T-helper 2 cell (primary cell): ENCODE measurements at places on chromosomes 4 and X.

DNA sequence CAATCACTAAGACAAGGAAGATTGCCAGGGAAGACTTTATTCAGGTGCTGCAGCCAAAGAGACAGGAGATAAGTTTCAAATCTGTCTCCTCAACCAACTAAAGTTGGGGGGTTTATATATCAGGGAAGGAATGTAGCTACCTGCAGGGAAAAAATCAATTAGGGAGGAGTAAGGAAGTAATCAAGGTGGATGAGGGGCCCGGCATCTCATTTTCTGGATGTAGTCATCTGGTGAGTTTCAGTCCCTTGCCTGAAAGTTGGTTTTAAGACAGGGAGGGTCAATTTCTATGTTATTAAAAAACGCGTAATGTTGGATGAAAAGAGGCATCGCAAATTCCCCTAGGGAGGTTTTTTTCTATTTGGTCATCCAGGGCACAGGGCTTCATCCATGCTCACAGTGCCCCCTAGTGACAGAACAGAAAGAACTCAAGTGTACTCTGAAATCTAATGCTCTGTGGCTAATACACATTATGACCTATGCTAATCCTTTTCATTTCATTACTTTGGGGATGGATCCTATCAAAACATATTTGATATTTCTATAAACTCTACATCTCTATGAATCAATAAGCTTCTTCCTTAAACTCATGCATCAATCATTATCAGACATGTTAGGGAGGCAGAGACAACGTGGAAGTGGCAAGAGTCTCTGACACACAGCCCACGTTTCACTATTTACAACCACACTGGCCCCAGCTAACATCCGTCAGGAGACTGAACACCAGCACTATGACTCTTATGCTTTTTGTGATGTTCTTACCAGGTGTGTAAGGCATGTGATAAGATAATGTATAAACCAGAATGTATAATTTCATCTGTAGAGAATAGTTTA, 1577.0 kb upstream of the TENM3 start:
- peak; percentile 36 for DNase-seq

DNA sequence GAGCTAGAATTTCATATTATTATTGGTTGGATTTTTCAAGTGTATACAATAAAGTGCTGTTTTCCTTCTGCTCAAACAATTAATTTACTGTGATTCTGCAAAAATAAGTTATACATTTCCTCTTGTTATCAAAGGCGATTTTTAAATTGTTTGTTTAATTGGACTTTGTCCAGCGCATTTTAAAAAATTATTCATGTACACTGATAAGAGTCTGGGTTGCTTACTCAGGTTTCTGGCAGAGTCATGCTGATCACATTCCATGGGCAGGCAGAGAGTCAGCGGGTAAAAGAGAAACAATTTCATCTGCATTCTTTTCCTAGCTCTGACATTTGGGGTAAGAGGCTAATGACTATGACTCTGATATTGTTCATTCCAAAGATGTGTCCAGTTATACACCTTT, 8.9 kb downstream of the FAT4 start:
- DNase-seq, result no peak

DNA sequence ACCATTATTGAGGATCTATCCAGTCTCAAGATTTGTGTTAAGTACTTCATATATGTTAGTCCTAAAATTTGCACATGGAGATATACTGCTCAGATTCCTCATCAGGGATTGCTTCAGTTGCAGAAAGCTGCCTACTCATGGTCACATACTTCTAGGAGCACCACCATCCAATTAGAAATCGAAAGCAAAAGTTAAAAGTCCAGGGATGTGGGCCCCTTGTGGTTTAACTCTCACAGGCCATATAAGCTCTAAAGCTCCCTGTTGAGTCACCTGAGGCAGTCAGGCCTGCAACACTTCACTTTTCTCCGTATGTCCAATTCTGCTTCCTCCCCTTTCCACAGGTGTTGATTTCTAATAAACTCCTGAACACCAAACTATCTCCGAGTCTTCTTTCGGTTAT, 84.2 kb downstream of the CNOT6L start:
- DNase-seq, result no peak

DNA sequence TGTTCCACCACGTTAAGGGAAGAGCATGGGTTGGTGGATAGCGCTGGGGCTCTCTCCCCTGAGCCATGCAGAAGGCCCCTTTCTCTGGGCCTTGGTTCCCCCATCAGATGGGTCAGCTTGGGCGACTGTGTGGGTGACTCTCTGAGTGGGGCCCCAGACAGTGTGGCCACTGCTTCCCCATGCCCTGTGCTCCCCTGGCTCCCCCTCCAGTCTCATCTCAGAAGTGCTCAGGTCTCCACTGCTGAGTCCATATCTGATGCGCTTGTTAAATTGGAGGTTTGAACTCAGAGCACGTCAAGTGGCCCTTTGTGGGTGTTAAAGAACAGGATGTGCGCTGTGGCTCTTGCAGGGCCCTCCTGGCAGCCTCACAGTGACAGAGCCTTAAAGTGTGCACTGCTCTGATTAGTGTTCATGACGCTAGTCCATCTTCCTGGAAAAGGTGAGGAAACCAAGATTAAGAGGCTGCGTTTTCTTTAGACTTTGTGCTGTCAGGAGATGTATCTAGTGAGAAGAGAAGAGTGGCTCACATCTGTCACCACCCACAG, 59.8 kb downstream of the NELFA start:
- DNase-seq, result no peak

DNA sequence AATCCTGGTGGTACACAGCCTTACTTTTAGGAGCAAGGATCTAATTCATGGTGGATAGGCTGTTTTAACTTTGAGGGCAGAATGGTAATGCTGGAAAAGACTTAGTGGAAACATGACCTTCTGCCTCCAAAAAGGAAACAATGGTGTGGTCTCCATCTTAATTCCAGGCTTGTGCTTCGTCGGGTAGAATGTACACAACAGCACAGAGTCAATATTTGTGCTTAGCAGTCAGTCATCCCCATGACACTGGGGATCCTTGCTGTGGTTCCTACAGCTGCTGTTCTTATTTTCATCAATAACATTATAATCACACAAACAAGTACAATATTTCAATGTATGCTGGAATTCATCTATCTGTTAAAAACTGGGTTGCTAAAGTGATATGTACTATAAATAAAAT, 104.4 kb downstream of the HHIP start:
- no peak for DNase-seq

- DNase-seq, result peak; percentile 41
Measured at GRCh38 chr4:140243278-140243753, 89.3 kb upstream of the MAML3 start.

- no peak for DNase-seq
Measured at GRCh38 chr4:89142691-89143669, 31.6 kb downstream of the TIGD2 start.

GRCh38 chr4:3472411-3473141, 9.5 kb downstream of the DOK7 start:
- DNase-seq, result no peak

- DNase-seq, result no peak
Measured at GRCh38 chr4:170270628-170271027, 180.9 kb upstream of the AADAT start.

- DNase-seq, result no peak
Measured at GRCh38 chr4:1477045-1477840, 71.0 kb upstream of the NKX1-1 start.

GRCh38 chr4:33628296-33628695, 2616.0 kb downstream of the ARAP2 start:
- no peak for DNase-seq

DNA sequence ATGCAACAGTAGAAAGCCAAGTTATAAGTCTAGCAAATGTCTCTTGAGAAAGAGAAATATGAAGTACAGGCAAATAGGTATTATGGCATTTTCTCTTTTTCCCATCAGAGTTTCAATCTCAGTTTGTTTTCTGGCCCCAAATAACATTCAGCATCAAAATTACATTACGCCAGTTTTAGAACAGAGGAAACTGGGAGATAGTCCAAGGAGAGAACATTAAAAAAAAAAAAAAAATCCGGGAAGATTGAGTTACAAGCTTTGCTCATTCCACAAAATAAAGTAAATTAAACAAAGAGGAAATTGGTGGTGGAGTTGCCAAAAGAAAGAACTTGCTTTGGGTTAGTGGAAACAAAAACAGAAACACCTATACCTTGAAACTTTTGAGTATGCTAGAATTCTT, 50.4 kb upstream of the IL13RA2 start:
- no peak for DNase-seq

- DNase-seq, result no peak
Measured at GRCh38 chr4:37715889-37716402, 29.8 kb upstream of the RELL1 start.

GRCh38 chr4:87849612-87850011, 16.8 kb downstream of the MEPE start:
- no peak for DNase-seq

GRCh38 chr4:107719207-107719921, 670 bp downstream of the PAPSS1 start:
- DNase-seq, result no peak

GRCh38 chr4:53633608-53634007, 42.3 kb upstream of the LNX1 start:
- no peak for DNase-seq

GRCh38 chr4:186216465-186217024, 10.8 kb upstream of the KLKB1 start:
- no peak for DNase-seq

- no peak for DNase-seq
Measured at GRCh38 chr4:99878604-99879003, 15.6 kb downstream of the LAMTOR3 start.

GRCh38 chr4:155762334-155762733, 3.5 kb downstream of the GUCY1B1 start:
- DNase-seq, result no peak

DNA sequence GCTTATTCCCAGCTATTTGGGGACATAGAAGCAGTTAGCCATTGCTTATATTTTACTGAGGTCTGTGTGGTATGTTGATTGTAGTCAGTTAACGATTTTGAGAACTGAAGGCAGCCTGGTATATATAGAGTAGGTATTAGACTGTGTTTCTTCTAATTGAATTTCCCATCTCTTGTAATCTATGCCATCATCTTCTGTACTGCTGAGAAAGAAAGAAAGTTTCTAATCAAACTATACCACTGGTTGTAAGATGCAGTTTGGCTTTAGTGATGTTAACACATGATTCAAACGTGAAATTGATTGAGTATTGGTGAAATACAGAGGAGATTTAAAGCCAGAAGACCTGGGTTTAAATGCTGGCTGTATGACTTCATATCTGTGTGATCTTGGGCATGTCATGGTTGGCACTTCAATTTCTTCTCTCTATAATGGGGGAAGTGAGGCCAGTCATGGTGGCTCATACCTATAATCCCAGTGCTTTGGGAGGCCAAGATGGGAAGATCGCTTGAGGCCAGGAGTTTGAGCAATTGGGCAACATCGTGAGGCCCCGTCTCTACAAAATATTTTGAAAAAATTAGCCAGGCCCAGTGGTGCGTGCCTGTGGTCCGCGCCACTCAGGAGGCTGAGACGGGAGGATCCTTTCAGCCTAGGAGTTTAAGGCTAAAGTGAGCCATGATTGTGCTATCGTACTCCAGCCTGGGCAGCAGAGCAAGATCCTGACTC, 11.6 kb downstream of the HTT start:
- no peak for DNase-seq

DNA sequence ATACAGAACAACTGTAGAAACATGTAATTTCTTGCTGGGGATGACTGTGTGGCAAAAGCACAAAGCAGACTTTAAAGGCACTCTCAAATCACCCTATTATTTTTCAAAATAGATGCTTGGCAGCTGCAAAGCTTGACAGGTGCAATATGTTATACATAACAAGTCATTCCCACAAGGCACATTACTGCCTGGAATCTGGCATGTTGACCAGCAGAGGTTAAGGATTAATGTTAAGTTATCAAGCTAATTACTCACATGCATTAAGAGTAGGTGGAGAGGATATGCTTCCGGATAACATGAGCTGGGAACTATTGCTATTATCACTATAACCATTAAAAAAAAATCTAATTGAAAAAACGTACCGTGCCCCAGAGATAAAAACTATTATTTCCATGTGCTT, 17.8 kb downstream of the ANOS1 start:
- DNase-seq, result no peak

DNA sequence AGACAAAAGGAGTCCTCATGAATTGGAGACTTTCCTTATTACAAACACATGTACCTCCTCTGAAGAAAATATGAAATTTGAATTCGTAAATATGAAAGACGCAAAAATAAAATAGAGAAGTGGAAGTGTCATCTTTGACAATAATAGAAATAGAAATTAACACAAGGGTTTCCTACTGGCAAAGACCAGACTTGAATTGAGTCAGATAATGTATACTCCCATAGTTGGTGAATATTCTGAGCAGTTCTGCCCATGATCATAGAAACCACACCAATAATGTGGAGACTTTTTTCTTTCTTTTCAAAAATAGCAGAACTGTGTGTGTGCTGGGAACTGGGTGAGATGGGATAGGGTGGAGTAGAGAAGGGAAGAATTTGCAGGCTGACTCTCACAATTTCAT, 277.7 kb upstream of the TET2 start:
- DNase-seq, result no peak

- no peak for DNase-seq
Measured at GRCh38 chr4:6154875-6155274, 45.5 kb downstream of the JAKMIP1 start.

GRCh38 chr4:82951196-82951595, 50.7 kb downstream of the THAP9 start:
- DNase-seq, result no peak

DNA sequence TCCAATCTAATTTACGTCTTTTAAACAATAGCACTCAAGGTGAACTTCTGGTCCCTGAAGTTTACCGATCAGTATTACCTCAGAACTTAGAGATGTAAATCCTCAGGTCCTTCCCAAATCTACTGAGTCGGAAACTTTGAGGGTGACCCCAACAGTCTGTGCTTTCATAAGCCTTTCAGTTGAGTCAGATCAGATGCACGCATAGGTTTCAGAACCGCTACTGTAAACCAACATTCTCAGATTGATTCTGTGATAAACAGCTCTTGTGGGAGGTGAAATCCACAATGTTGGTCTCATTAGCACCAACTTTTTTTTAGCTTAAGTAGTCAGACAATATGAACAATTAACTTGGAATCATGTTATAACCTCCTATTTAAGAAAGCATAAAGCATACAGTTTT, 86.0 kb downstream of the WWC2 start:
- no peak for DNase-seq

- peak; percentile 41 for DNase-seq
Measured at GRCh38 chr4:153204728-153205648, 745 bp downstream of the TRIM2 start.

DNA sequence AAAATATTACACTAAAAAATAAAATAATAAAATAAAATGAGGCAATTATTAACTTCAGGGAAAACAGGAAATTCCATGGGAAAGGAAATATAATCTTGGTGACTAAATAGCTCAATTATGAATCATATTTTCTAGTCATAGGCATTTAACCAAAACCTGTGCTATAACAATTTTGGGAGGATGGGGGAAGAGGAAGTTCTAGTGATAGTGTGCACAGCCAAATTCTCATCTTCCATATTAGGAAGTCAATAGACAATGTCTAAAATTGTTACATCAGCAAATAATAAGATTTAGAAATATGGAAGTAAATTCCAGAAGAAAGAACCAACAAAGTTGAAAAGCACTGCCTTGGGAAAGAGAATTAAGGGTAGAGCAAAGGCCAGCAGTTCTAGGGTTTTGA, 2.8 kb downstream of the AWAT2 start:
- no peak for DNase-seq
